ENCODE measurements at places on chromosomes 7 and 10. TPM values are rescaled to one million over a fixed set of nuclear protein-coding genes. Genes with fewer than 3 reads are reported as not detected.
A peak's percentile ranks its signal among the peaks of the same experiment; 100 is the strongest.

Gene FKBP6
- not detected for total RNA-seq

Gene DOCK4
- total RNA-seq = 3.5 TPM

GRCh38 chr7:45033261-45033930 is 33.4 kb downstream of the CCM2 start:
- peak; percentile 38 for DNase-seq

DNA sequence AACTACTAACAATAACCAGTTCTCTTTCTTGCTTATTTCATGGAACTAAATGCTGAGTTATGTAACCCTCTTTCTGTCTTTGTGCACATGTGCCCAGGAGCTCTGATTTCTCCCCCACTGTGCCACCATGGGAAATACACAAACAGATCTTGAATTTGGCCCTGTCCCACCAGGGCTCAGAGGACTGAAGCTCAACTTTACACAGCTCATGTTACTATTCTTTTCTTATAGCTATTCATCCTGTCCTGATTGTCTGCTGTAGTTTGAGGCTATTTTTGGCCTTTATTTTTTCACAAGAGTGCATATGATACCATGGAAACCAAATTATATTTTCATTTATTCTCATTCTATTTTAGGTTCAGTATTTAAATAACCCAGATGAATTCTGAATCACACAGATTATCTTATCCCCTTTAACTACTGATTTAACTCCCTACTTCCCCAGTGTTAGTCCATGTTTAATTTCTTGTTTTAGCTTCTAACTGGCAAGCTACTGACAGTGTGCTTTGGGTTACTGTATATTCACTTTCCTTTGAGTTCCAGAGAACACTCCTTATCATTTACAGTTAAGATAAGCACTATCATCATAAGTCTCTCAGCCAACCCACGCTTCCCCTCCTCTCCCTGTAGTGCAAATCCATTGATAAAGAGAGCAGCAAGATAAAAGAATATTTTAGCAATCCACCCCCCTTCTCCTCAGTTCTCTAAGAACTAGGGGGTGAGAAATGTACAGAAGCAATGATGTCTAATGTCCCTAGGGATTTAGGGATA is 71.8 kb upstream of the GSDME start:
- DNase-seq = no peak

DNA sequence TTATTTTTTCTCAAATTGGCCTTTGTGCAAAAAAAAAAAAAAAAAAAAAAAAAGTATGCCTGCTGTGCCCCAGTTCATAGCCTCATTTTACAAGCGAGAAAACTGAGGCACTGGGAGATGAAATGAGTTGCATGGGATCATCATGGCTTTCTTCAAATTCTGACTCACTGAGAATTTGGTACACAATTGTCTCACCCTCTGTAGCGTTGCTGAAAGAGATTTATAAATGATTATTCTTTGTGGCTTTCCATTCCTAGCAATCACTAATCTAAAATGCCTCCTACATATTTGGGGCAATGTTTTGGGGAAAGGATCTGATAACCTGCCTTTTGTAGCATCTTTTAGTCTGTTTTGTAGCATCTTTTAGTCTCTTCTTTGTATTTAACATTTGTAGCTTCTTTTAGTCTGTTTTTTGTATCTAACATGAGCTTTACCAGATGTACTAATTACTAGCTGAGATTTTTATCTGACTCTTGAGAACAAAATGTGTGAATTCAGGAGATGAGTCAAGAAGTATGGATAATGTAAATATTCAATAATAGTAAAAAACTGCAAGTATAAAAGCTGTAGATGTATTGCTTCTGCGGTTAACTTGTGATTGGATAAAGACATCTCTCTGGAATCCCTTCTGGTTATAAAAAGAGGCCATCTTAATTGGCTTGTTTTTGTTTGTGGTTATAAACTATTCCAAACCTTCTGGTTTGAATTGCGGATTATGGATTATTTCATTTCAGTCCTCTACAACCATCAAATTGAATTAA is 161.4 kb downstream of the ARID5B start:
- DNase-seq = no peak
